ENCODE measurements at places on chromosomes 12 and 14.

GRCh38 chr14:75046899-75047298 is 4.4 kb downstream of the MLH3 start:
- DNase-seq, result no peak

GRCh38 chr14:42323426-42323825 is 716.8 kb downstream of the LRFN5 start:
- no peak for DNase-seq

GRCh38 chr12:15274561-15274967 is 47.7 kb upstream of the PTPRO start:
- no peak for DNase-seq

DNA sequence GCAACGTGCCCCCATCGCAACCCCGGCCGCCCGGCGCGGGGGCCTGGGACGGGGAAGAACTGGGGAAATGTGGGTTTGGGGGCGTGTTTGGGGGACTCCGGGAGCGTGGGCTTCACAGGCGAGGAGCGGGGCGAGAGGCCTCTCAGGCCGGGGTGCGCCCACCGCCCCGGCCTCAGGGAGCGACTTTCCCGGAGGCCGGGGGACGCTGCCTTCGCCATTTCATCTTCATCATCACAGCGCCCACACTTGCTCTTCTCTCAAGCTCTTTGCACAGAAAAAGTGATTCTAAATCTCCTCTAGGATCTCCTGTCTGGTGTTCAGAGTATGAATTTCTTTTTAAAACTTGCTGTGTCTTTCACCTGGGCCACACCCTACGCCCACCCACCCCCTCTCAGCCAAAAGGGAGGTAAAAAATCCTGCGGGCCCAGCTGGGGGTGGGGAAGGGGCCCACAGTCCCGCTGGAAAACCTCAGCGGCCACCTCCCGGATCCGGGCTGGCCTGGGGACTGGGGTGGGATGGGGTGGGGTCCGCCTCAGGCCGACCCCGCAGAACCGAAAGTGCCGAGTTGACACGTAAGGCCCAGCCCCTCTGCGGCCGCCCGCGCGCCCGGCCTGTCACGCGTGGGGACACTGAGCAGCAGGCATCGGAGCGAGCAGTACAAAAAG is 7.4 kb downstream of the CDKN1B start:
- no peak for DNase-seq

GRCh38 chr14:49919825-49920659 is 27.2 kb downstream of the ARF6 start:
- no peak for DNase-seq

- no peak for DNase-seq
Measured at GRCh38 chr12:71007781-71008404, 87.4 kb upstream of the PTPRR start.

DNA sequence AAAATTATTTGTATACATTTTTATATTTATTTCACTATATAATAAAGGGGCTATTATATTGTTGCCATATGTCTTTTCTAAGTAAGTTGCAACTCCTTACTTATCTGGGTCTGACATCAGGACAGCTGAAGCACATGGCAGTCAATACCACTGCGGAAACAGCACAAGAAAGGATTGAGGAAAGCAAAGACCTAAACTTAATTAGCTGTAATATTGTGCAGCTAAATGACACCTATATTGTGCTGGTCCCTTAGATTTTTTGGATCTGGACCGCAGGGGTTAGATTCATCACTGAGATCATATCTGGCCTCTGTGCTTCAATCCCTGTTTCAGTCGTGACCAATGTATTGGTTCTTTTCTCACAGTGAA is 359.6 kb upstream of the DIO2 start:
- DNase-seq, result no peak

DNA sequence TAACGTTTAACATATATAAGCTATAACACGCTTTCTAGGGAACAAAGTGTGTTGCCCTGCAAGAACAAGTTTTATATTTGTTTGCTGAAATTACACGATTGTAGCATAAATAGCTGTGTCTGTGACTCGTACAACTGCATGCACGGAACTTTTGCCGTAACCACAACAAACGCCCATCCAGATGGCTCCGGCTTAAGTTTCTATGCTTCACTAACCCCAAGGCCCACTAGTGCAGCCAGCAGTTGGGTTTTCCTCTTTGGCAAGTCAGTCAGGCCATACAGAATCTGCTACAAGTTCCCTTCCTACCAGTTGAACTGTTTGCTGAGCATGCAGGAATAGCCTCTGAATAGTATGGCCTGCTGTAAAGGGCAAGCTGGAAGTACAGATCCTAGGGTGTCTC is 12.1 kb downstream of the CSRP2 start:
- no peak for DNase-seq
